ENCODE measurements at places on chromosomes 1 and 21. TPM values are rescaled to one million over a fixed set of nuclear protein-coding genes. Genes with fewer than 3 reads are reported as not detected.

HMCN1 gene
- 45.3 TPM for total RNA-seq

PHACTR4 gene
- total RNA-seq = 21.0 TPM

ENTREP3 gene
- 12.8 TPM for total RNA-seq

CD2 gene
- total RNA-seq = 0.18 TPM

DIRAS3 gene
- 1.5 TPM for total RNA-seq

MLLT11 gene
- total RNA-seq = 4.1 TPM

CDA gene
- 4.3 TPM for total RNA-seq

SNRNP40 gene
- total RNA-seq = 96.3 TPM

TMEM125 gene
- total RNA-seq = 9.1 TPM

GBP4 gene
- total RNA-seq = 9.6 TPM

PRKAA2 gene
- total RNA-seq = 30.1 TPM

CDC7 gene
- 13.3 TPM for total RNA-seq

KRTAP19-2 gene
- not detected for total RNA-seq

OR2T35 gene
- total RNA-seq = not detected

NHLH1 gene
- total RNA-seq = not detected

PPM1J gene
- 2.3 TPM for total RNA-seq

PALMD gene
- 12.4 TPM for total RNA-seq

ARMH1 gene
- total RNA-seq = 4.3 TPM

FOXD2 gene
- total RNA-seq = 6.4 TPM

PADI2 gene
- total RNA-seq = 21.5 TPM

CRNN gene
- total RNA-seq = not detected

AKT3 gene
- total RNA-seq = 31.6 TPM

RAP1GAP gene
- total RNA-seq = 20.5 TPM

MORC3 gene
- total RNA-seq = 45.9 TPM

KMO gene
- 7.8 TPM for total RNA-seq

TSACC gene
- not detected for total RNA-seq

LDLRAD2 gene
- total RNA-seq = 0.23 TPM

PCBP3 gene
- 1.5 TPM for total RNA-seq

B3GALT5 gene
- 1.9 TPM for total RNA-seq

IL19 gene
- total RNA-seq = 0.70 TPM

KCTD3 gene
- total RNA-seq = 63.8 TPM

ITLN2 gene
- total RNA-seq = not detected

All from metanephros (tissue), 2 donors.